A549 treated with ZK216348 at 1 μM for 4 hours (cell line): ENCODE measurements at places on chromosomes 12 and 14. TPM values are rescaled to one million over a fixed set of nuclear protein-coding genes. Genes with fewer than 3 reads are reported as not detected.

Gene SPX
- total RNA-seq = 2.3 to 4.0 TPM (median 2.9 TPM) in 5 replicates

Gene SERPINA10
- not detected in 5 replicates for total RNA-seq

Gene NEMP1
- total RNA-seq = 11.8 to 18.5 TPM (median 15.2 TPM) in 5 replicates

Gene BMAL2
- total RNA-seq = 13.0 to 21.7 TPM (median 20.2 TPM) in 5 replicates

Gene ADGRD1
- 0.15 to 1.0 TPM (median 0.39 TPM) in 5 replicates for total RNA-seq

Gene MAGOHB
- 44.3 to 79.8 TPM (median 49.1 TPM) in 5 replicates for total RNA-seq

Gene PRKD1
- total RNA-seq = 2.2 to 2.8 TPM (median 2.5 TPM) in 5 replicates

Gene ADCY6
- total RNA-seq = 7.9 to 18.4 TPM (median 15.1 TPM) in 5 replicates

Gene DIO2
- total RNA-seq = 3.5 to 4.2 TPM (median 3.8 TPM) in 5 replicates

Gene LMNTD1
- total RNA-seq = not detected in 5 replicates

Gene PLXNC1
- total RNA-seq = 0.04 to 0.18 TPM (median 0.11 TPM) in 5 replicates

Gene NTN4
- total RNA-seq = 41.4 to 56.2 TPM (median 44.5 TPM) in 5 replicates

Gene AKAP5
- 0.27 to 0.68 TPM (median 0.41 TPM) in 5 replicates for total RNA-seq

Gene CCDC88C
- 4.3 to 6.8 TPM (median 6.6 TPM) in 5 replicates for total RNA-seq

Gene ANG
- 7.8 to 11.1 TPM (median 10.5 TPM) in 5 replicates for total RNA-seq

Gene CSRP2
- total RNA-seq = 21.4 to 26.5 TPM (median 21.9 TPM) in 5 replicates

Gene GPR84
- total RNA-seq = not detected in 5 replicates

Gene JAG2
- total RNA-seq = 12.6 to 30.0 TPM (median 29.1 TPM) in 5 replicates

Gene DRAM1
- 19.7 to 27.1 TPM (median 20.8 TPM) in 5 replicates for total RNA-seq

Gene PZP
- total RNA-seq = not detected in 5 replicates

Gene ITGA5
- 158 to 252 TPM (median 197 TPM) in 5 replicates for total RNA-seq
